ENCODE measurements at places on chromosomes 16 and 17. TPM values are rescaled to one million over a fixed set of nuclear protein-coding genes. Genes with fewer than 3 reads are reported as not detected.

GRCh38 chr17:17628388-17629008 is 37.0 kb upstream of the PEMT start:
- no peak overlapping the region for H3K27ac ChIP-seq
- H3K4me3 ChIP-seq: peak overlapping the region; percentile 30
- H3K4me1 ChIP-seq: no peaks in the 10 kb centered on the region
- no peak for DNase-seq
- H3K36me3 ChIP-seq: no peaks in the 10 kb centered on the region
- no peaks in the 10 kb centered on the region for H3K27me3 ChIP-seq

- H3K27ac ChIP-seq: no peak overlapping the region
- no peaks in the 10 kb centered on the region for H3K4me1 ChIP-seq
- peaks cover 8% of the 10 kb centered on the region for H3K36me3 ChIP-seq
- no peak for DNase-seq
- no peaks in the 10 kb centered on the region for H3K27me3 ChIP-seq
- H3K4me3 ChIP-seq: no peak overlapping the region
Observed at GRCh38 chr17:81115749-81116464, 49.4 kb upstream of the PVALEF start.

P2RX1 gene
- 6.8 TPM for total RNA-seq

DNA sequence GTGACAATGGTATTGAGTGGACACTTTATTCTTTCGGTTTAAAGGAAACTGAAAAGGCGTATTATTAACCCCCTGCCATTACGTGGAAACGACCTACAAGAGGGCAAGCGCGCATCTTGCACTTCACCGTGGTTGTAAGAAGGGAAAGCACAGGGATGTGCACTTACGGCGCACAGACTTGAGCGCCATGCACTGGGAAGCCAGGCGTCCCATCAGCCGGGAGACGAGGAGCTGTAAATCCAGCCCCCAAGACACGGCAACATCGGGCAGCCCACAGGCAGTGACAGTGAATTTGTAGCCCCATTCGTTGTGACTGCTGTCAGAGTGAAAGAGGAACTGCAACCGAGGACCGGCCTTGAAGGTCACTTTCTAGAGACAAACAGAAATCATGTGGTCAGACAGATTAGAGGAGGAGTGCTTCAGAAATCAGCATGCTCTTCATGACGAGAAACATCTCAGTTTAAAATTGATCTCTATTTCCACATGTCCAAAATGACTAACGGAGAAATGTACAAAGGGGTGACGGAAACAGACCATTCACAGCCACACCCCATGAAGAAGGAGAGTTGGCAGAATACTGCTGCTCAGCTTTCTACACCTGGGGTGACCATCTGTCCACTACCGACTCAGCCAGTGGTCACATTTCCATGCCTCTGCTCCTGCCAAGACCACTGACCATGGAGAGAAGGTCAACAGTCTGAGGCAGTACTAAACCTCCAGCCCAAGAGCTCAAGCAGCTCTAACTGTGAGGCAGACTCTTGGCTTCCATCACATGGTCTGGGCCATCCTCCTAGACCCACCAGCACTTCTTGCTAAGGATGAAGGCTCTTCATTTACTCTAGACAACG is 68.6 kb downstream of the ZZEF1 start:
- H3K4me3 ChIP-seq: no peak overlapping the region
- no peaks in the 10 kb centered on the region for H3K27me3 ChIP-seq

SEPTIN12 gene
- total RNA-seq: not detected
